ENCODE measurements at places on chromosomes 2 and 18.
A peak's percentile ranks its signal among the peaks of the same experiment; 100 is the strongest.

DNA sequence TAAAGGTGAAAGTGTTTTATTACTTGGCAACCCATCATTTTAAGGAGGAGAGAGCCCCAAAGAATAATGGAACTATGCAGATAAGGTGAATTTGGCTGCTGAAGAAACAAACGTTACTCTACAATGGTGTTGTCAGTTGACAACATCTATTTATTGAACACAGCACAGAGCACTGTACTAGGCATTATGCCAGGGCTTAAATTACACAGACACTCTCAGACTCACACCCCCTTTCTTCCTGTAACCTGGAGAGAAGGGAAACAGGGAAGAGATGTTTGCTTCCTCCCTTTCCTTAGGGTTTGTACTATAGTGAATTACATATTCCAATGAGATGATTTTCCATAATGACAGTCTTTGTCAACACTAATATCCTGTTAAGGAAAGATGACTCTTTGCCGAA is 94.0 kb upstream of the ATP5MC3 start:
- DNase-seq, result no peak

GRCh38 chr2:215861607-215862350 is 151.6 kb downstream of the MREG start:
- no peak for DNase-seq

- peak; percentile 27 for DNase-seq
These were observed 64.9 kb upstream of the ZSWIM2 start for GRCh38 chr2:186913870-186914269.

GRCh38 chr2:17208511-17208910 is 309.7 kb downstream of the RAD51AP2 start:
- no peak for DNase-seq

DNA sequence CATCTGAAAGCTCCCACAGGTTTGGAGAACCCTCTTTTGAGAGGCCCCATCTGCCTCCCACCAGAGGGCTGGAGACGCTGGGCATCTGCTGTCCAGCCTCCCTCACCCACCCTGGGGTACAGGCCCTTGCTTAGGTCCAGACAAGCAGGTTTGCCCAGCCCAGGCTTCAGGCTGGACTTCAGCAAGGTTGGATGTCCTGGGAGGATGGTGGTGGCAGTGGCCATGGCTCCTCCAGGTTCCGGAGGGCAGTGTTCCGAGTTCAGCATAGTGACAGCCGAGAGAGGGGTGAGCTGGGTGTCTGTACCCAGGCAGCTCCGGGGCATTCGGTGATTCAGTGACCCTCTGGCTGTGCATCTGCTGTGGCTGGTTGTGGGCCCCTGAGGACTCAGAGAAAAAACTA is 58.2 kb upstream of the HDAC4 start:
- no peak for DNase-seq

GRCh38 chr2:134690629-134691215 is 28.1 kb downstream of the TMEM163 start:
- peak; percentile 7 for DNase-seq

DNA sequence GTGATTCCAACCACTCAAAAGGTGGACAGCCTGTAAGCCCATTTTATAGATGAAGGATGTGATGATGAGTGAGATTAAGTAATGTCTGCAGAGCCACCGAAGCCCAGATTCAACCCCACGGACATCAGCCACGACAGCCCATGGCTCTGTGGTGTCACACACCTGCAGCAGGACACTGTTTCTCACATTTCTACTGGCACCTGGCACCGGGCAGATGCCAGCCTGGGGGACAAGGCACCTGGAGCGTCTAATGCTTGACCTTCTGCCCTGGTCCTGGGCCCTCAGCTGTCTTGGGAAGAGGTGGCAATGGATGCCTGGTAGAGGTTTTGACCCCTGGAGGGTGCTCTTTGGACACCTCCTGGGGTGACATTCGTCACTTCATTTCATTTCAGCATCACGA is 176.3 kb downstream of the ANAPC1 start:
- peak; percentile 30 for DNase-seq

- DNase-seq, result no peak
These were observed 21.2 kb upstream of the ALPI start for GRCh38 chr2:232434563-232435374.
